ENCODE measurements at places on chromosomes 11 and 22.

- peak; percentile 58 for DNase-seq
These were observed 290.3 kb upstream of the API5 start for GRCh38 chr11:43021466-43021865.

DNA sequence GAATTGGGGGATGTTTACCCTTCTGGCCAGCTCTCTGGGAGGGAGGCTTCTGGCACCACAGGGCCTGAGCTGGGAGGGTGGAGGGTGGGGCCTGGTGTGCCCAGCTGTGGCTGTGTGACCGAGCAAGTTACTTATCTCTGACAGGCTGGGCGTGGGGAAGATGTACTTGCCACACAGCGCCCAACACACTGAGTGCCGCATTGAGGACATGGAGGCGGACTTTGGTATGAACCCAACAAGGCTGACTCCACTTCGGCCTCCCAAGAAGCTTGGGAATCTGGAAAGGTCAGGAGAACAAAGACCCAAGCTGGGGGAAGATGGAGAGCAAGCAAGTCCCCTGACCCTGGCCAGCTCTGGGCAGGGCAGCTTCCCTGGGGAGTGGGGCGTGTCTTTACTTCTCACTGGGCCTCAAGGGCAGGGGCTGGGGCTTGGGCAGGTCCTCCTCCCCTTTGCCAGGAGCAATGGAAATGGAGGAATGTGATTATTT is 2.4 kb upstream of the MGAT3 start:
- DNase-seq = no peak

DNA sequence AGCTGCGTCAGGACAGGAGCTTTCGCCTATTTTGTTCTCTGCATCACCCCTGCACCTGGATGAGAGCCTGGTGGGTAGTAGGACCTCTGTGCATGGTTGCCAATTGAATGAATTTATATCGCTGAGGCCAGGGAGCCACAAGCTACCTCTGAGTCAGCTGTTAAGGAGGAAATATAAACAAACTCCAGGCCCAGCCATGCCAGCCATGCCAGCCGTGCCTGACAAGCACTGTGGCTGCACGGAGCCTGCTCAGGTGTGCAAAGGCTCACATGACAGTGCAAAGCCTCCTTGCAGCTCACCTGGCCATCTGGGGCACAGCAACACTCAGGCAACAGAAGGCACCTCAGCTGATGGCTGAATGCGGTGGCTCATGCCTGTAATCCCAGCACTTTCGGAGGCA is 33.7 kb upstream of the LINC01488 start:
- DNase-seq = no peak

GRCh38 chr22:22716136-22716665 is 71.8 kb downstream of the GGTLC2 start:
- DNase-seq = no peak

DNA sequence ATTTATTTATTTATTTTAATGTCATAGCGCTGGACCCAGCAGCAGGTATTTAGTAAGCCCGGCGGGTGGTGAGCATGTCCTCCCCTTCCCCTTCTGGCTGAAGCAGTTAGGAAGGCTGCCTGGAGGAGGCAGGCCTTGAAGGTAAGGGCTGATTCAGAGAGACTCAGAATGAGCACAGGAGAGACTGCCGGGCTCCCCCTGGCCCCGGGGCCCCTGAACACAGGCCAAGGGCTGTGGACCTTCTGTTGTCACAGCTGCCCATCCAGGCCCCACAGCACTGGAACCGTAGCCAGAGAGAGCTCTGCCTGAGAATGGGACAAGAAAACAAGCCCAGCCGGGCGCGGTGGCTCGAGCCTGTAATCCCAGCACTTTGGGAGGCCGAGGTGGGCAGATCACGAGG is 52.8 kb downstream of the KCNJ4 start:
- no peak for DNase-seq

DNA sequence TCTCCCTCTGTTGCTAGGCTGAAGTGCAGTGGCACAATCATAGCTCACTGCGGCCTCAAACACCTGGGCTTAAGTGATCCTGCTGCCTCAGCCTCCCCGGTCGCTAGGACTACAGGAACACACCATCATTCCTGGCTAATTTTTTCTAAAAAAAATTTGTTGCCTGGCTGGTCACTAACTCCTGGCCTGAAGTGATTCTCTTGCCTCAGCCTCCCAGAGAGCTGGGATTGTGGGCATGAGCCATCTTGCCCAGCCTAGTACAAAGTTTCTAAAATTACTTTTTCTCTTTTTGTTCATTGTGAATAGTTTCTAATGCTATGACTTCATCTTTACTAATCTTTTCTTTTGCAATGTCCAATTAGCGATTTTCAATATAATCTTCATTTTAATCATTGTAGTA is 12.5 kb downstream of the RBM7 start:
- DNase-seq = no peak

GRCh38 chr22:17871726-17872458 is 97.6 kb upstream of the BID start:
- no peak for DNase-seq

DNA sequence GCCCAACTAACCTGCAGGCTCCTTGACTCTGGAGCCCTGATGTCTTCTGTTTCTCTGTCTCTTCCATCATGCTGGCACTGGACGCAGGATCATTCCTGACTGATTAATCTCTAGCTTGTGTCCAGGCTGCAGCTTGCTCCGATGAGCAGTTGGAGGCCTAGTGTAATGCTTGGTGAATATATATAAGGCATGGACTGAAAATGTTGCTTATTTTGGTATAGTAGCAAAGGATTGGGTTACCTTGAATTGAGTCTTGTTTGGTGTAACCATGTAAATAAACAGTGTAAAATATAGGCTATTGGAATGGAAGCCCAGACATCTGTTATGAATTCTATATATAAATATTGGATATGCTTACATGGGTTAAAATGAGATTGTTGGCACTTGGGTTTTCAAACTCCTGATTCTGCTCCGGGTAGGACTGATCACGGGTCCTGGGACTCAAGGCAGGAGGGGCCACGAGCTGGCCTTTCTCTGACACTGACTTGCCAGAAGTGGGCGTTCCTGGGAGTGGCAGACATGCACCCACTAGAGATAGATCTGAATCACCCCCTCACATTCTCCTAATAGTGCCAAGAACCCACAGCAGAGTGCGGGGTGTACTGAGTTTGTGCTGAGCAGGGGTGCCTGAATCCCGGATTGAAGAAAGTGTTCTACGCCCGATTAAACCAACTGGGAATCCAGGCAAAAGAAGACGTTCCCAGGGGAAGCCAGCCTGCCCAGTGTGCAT is 25.8 kb downstream of the LRP5 start:
- DNase-seq = peak; percentile 51

DNA sequence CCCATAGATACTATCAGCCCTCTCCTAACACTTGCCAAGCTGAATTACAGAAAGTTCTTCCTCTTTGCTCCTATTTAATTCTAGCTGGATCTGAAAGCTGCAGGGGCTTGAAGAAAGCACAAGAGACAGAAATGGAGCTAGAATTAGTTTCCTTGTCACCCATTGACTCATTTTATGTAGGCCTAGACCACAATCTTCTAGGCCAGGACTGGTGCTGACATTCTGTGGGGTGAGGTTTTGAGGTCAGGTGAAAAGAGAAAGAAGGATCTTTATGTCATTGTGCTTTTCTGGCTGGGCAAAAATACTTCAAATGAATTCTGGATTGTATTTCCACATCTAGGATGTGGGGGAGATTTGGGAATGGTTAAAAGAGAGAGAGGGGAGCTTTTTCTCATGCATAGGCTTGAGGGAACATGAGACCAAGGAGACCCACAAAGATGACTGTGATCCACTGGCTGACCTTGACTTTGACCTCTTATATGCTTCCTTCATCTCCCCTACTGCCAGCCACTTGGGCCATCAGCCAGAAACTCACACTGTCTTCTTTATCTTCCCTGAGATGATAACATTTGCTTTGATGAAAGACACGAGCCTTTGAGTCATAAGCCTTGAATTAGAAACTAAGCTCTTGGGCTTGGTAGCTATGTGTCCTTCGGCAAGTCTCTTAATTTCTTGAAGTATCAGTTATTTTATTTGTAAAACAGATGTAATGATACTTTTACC is 274.9 kb upstream of the CADM1 start:
- DNase-seq = no peak

DNA sequence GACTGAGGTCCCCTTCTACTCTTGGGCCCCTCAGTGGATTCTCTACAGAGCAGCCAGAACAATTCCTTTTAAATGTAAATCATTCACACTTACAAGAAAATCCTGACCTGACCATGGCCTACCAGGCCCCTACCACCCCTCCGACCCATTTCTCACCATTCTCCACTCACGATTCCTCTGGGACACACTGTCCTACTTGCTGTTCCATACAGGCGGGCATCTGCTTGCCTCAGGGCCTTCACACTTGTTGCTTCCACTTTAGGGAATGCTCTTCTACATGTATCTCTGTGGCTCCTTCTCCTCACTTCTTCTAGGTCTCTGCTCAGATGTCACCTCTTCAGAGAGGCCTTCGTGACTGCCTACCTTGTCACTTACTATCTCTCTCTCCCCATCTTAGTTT is 3.4 kb downstream of the USH1C start:
- no peak for DNase-seq

DNA sequence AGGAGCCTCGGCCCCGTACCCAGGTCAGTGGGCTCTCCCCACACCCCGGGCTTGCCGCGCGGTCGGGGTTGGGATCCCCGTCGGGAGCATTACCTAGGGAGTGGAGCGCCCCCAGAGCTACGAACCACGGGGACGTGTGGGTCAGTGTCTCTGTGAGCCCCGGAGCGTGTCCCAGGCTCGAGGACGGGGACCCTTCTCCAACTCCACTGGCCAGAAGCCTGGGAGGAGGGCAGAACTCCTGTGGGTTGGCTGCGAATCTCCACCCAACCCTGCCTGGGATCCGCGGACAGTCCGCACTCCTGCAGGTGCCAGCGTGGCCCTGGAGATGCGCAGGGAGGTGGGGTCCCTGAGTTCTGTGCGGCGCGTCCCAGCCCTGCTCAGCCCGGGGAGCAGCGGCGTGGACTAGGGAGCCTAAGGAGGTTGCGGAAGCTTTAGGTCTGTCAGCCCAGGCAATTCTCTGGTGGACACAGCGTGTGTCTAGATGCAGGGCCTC is 346 bp downstream of the PPFIBP2 start:
- DNase-seq = no peak

GRCh38 chr11:67657300-67657699 is 6.8 kb upstream of the ACY3 start:
- DNase-seq = no peak

GRCh38 chr22:20940186-20940651 is 23.0 kb downstream of the CRKL start:
- no peak for DNase-seq

DNA sequence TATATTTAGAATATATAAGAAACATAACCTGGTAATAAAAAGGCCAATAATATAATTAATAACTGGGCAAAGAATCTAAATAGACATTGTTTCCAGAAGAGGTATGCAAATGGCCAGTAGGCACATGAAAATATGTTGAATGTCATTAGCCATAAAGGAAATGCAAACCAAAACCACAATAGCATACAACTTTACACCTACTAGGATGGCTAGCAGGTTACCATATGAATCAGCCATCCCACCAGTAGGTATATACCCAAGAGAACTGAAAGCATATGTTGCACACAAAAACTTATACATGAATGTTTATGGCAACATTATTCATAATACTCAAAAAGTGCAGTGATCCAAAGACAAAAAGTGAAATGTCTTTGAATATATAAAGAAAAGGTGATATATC is 2.7 kb upstream of the OR2D2 start:
- DNase-seq = no peak

GRCh38 chr11:133828871-133829270 is 16.4 kb downstream of the SPATA19 start:
- no peak for DNase-seq

GRCh38 chr11:57370941-57371340 is 10.0 kb downstream of the PRG3 start:
- no peak for DNase-seq

- DNase-seq = no peak
These were observed 48.1 kb upstream of the FGF3 start for GRCh38 chr11:69867076-69868005.

DNA sequence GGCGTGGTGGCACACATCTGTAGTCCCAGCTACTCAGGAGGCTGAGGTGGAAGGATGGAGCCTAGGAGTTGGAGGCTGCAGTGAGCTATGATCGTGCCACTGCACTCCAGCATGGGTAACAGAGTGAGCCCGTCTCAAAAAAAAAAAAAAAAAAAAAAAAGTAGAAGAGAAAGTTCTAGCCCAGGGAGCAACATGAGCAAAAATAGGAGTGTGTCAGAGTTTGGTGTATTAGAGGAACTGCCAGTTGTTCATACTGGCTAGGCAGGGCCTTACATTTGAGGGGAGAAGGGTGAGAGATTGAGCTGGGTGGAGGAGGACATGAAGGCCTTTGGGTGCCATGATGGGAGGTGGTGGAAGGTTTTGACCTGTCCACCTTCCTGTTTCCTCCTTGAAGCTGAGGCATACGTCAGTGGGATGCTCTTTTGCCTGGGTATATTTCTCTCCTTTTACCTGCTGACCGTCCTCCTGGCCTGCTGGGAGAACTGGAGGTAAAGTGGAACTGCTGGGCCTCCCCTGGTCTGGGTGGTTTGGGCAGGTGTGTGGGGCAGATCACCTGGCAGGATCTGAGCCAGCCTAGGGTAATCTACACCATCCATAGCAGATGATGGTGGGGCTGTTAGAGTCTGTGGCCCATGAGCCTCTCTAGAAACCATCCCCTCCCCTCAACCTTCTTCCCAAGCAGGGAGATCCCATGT is 7.3 kb downstream of the SIDT2 start:
- DNase-seq = no peak

DNA sequence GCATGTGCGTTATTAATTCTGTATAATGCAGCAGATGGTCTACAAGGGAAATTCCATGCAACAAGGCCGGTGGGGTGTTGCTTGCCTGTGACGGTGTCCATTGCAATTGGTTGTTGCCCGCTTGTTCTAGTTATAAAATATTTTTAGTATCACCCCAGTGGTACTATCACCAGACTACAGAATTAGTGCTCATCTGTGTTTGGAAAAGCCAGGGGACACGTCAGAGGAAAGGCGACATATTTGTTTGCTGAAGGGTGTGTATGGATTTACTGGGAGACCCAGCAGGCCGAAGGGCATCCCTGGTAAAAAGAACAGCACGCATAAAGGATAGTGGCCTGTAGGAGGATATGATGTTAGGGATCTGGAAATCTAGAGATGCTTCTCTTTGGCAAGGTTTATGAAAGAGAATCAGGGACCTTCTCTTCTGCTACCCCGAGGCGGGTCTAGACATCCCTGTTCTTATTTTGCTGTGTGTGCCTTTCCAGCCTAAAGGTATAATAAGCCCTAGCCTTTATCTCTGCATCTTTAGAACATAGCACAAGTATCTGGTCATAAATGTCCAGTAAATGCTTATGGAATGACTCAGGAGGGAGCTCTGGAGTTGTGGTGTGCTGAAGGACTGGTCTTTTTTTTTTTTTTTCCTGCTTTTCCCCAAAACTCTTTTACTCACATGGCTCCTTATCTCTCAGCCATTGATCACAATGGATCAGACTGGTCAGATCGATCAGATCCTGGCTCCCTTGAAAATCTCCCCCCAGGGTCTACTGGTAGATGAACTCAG is 90.9 kb downstream of the LDLRAD3 start:
- DNase-seq = no peak

DNA sequence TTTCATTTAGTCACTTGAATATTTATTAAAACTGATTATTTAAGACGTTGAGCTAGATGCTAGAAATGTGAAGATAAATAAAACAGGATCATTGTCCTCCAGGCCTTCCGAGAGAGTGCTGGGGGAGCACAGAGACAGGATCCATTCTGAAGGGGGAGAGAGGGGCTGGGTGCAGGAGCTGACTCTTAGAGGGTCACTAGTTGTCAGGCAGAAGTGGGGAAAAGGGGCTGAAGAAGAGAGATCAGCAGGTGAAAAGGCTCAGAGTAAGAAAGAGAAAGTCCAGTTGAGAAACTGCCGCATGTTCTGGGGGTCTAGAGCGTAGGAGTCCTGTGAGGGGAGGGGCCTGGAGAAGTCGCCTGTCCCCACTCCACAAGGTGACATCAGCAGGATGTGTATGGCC is 206.2 kb upstream of the SNX19 start:
- DNase-seq = no peak
